H9 (cell line): ENCODE measurements at places on chromosomes 12 and 14.
A peak's percentile ranks its signal among the peaks of the same experiment; 100 is the strongest.

- DNase-seq: no peak
- H3K4me3 ChIP-seq: no peak overlapping the region
- no peaks in the 10 kb centered on the region; the same call in 1 of the 2 replicates for H3K4me1 ChIP-seq
- no peak overlapping the region for H3K27ac ChIP-seq
- H3K36me3 ChIP-seq: no peaks in the 10 kb centered on the region
These were observed 44.8 kb downstream of the WDR20 start for GRCh38 chr14:102184316-102185035.

GRCh38 chr12:130418251-130418650 lies 80.6 kb downstream of the PIWIL1 start:
- no peaks in the 10 kb centered on the region for H3K4me1 ChIP-seq
- no peaks in the 10 kb centered on the region for H3K36me3 ChIP-seq
- H3K4me3 ChIP-seq: no peak overlapping the region
- H3K27me3 ChIP-seq: no peaks in the 10 kb centered on the region

DNA sequence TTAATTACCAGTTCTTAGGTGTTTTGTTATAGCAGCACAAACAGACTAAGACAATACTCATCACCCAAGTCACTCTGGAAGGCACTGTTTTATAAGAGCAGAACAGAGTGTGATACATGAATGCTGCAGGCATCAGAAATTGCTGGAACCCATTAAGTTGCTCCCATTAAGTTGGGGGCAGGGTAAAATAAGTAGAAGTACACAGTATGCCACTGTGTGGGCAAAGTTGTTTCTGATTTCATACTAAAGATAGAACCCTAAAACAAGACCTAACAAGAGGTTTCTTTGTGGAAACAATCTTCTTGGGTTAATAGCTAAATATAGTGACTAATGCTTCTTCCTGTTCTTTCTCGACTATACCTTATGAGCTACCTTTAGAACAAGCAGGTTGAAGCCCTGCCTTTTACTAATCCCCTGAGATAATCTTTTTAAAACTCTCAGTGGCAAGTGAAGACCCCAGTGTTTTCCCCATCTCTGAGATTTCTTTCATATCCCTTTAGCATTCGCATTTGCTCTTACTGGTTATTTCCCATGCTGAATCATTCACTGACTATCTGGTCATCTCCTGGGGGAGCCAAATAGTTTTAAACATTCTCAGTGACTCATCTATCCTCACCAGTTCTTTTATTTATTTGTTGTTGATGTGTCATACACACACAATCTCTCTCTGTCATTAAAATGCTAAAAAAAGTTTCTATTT lies 52.3 kb downstream of the SOCS2 start:
- DNase-seq: peak; percentile 5
- no peaks in the 10 kb centered on the region for H3K4me1 ChIP-seq
- H3K4me3 ChIP-seq: no peak overlapping the region

- no peak for DNase-seq
- no peaks in the 10 kb centered on the region for H3K4me1 ChIP-seq
- no peak overlapping the region for H3K27ac ChIP-seq
- no peak overlapping the region for H3K4me3 ChIP-seq
- no peaks in the 10 kb centered on the region for H3K36me3 ChIP-seq
These were observed 36.4 kb downstream of the PITPNM2 start for GRCh38 chr12:123114304-123115083.

- no peaks in the 10 kb centered on the region for H3K27me3 ChIP-seq
- no peak overlapping the region for H3K27ac ChIP-seq
- H3K4me1 ChIP-seq: no peaks in the 10 kb centered on the region
- DNase-seq: no peak
These were observed 118.1 kb upstream of the NAP1L1 start for GRCh38 chr12:76202621-76203020.

GRCh38 chr14:62711351-62712023 lies 333.8 kb downstream of the KCNH5 start:
- H3K4me3 ChIP-seq: no peak overlapping the region
- no peaks in the 10 kb centered on the region; the same call in 1 of the 2 replicates for H3K4me1 ChIP-seq
- DNase-seq: no peak

- H3K4me3 ChIP-seq: no peak overlapping the region
- no peaks in the 10 kb centered on the region for H3K27me3 ChIP-seq
- H3K27ac ChIP-seq: no peak overlapping the region
- no peaks in the 10 kb centered on the region for H3K36me3 ChIP-seq
These were observed 1141.2 kb upstream of the TMEM132C start for GRCh38 chr12:127125607-127126259.

DNA sequence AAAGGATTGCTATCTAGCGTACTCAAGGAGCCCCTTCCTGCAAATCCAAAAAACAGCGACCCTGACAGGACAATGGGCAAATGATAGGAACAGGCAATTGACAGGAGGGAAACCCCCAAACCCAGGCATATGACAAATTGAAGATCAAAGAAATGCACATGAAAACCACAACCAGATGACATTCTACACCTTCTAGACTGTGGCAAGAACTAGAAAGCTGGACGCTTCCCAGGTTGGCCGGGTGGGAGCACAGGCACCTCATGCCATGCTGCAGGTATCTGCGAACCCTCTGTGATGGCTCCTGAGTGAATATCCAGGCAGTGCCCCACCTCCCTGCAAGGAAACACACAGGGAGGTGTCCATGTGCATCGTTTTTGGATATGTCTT lies 37.1 kb downstream of the CMKLR1 start:
- H3K4me1 ChIP-seq: peaks cover 4% of the 10 kb centered on the region; the same call in 1 of the 2 replicates
- H3K27ac ChIP-seq: no peak overlapping the region
- DNase-seq: no peak
- no peak overlapping the region for H3K4me3 ChIP-seq
- no peaks in the 10 kb centered on the region for H3K27me3 ChIP-seq

GRCh38 chr14:39229222-39229543 lies 4.5 kb upstream of the MIA2 start:
- H3K4me3 ChIP-seq: no peak overlapping the region
- no peak overlapping the region for H3K27ac ChIP-seq
- no peak for DNase-seq
- no peaks in the 10 kb centered on the region for H3K4me1 ChIP-seq
- H3K27me3 ChIP-seq: no peaks in the 10 kb centered on the region

DNA sequence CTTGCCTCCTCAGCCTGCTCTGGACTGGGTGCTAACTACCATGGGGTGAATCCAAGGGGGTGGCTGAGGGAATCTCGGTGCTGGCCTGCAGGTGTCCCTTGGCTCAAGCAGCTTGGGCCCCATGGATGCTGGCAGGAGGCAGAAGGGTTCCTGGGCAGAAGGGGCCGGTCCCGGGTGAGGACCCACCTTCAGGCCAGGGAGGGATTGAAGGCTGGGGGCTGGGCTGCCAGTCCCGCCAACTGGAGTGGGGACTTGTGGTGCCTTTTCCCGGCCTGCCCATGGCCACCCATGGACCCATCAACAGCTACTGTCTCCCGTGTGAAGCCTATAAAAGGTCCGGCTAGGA lies 550.1 kb downstream of the SLC6A15 start:
- DNase-seq: no peak
- no peaks in the 10 kb centered on the region for H3K36me3 ChIP-seq
- no peak overlapping the region for H3K4me3 ChIP-seq
- no peak overlapping the region for H3K27ac ChIP-seq

- H3K4me1 ChIP-seq: no peaks in the 10 kb centered on the region
- no peak for DNase-seq
- H3K27me3 ChIP-seq: no peaks in the 10 kb centered on the region
These were observed 411.1 kb downstream of the CCER1 start for GRCh38 chr12:90543841-90544240.

DNA sequence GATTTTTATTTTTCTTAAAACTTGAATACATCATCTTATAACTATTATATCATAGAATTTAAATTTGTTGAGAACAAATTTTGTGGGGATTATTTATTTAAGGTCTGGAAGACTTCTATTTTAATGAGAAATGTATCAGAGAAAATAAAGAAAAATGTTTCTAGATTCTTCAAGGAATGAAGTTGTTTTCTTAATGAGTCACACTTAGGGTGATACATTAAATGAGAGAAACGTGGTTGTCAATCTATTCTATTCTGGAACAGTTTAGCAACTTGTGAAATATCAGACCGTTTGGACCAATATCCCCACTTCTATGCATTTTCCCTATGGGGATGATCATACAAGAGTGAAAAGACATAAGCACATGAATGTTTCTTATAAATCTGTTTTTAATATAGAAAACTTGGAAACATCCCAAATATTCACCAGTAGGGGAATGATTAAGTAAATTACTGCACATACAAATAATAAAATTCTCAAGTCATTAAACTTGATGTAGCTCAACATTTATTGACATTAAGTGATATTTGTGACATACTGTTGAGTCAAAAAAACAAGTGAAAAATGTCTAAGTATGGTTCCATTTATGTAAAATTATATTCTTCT lies 88.5 kb downstream of the E2F7 start:
- H3K4me3 ChIP-seq: no peak overlapping the region
- peaks cover under 1% of the 10 kb centered on the region; the same call in 1 of the 3 replicates for H3K36me3 ChIP-seq
- peaks cover 2% of the 10 kb centered on the region; the same call in 1 of the 2 replicates for H3K4me1 ChIP-seq

DNA sequence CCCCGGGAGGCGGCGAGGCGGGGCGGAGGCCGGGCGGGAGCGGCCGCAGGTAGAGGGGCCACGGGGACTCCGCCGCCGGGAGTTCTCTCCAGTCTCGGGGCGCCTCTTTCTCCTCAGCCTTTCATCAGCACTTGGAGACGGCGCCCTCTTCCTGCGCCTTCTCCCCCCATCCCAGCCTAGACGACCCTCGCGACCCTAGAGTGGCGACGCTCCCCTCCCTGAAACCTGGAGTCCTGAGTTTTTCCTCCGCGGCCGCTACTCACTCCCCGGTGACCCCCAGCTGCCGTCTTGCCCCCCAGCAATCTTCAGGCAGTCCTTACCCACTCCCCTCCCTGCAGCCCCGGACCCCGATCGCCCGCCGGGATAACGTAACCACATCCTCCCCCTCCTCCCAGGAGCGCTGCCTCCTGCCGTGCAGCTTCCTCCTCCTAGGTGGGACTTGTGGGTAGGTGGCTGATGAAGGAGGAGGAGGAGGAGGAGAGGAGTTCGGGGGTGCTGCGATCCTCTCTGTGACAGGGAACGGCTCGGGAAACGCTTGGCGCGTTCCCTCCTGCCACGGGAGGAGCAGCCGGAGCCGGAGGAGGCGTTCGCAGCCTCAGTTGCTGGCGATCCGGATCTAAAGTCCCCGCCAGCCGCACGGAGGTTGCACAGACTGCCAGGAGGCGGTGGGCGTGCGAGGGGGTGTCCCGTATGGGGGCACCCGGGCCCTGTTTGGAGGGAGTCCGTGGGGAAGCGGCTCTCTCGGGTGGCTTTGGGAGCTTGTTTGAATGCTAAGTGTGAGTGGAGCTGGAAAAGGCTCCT lies 891 bp downstream of the PLEKHA5 start:
- peak overlapping the region; percentile 18 for H3K27ac ChIP-seq
- H3K36me3 ChIP-seq: peaks cover 26% of the 10 kb centered on the region
- peak; percentile 82 for DNase-seq
- H3K27me3 ChIP-seq: no peaks in the 10 kb centered on the region
- peaks cover 4% of the 10 kb centered on the region; the same call in 1 of the 2 replicates for H3K4me1 ChIP-seq

GRCh38 chr12:32615441-32615840 lies 63.7 kb upstream of the DNM1L start:
- no peaks in the 10 kb centered on the region for H3K4me1 ChIP-seq
- H3K27ac ChIP-seq: no peak overlapping the region
- H3K4me3 ChIP-seq: no peak overlapping the region
- peaks cover 68% of the 10 kb centered on the region for H3K36me3 ChIP-seq
- DNase-seq: no peak

GRCh38 chr12:75724928-75725312 lies 213.5 kb upstream of the KRR1 start:
- peaks cover 10% of the 10 kb centered on the region; the same call in 1 of the 2 replicates for H3K4me1 ChIP-seq
- no peak for DNase-seq
- no peak overlapping the region for H3K4me3 ChIP-seq
- H3K27ac ChIP-seq: no peak overlapping the region
- H3K27me3 ChIP-seq: no peaks in the 10 kb centered on the region

GRCh38 chr12:33589576-33590114 lies 150.0 kb upstream of the SYT10 start:
- no peak overlapping the region for H3K27ac ChIP-seq
- peaks cover 13% of the 10 kb centered on the region for H3K4me1 ChIP-seq
- no peaks in the 10 kb centered on the region for H3K36me3 ChIP-seq
- H3K4me3 ChIP-seq: no peak overlapping the region

DNA sequence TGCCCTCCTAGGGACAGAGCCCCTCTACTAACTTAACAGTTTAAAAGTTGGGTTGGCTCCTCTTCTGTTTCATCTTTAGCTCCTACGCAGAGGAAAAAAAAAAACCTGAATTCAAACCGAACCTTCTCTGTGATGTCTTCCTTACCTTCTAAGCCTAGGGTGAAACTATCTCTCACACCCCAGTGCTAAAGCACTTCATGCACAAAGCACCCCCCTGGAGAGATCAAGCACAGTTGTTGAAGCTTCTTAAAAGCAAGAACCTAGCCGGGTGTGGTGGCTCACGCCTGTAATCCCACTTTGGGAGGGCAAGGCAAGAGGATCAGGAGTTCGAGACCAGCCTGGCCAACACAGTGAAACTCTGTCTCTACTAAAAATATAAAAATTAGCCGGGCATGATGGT lies 37.6 kb downstream of the CORO1C start:
- H3K27me3 ChIP-seq: no peaks in the 10 kb centered on the region
- H3K36me3 ChIP-seq: peaks cover 12% of the 10 kb centered on the region
- H3K4me3 ChIP-seq: no peak overlapping the region
- H3K27ac ChIP-seq: no peak overlapping the region
- H3K4me1 ChIP-seq: peaks cover 9% of the 10 kb centered on the region; the same call in 1 of the 2 replicates

DNA sequence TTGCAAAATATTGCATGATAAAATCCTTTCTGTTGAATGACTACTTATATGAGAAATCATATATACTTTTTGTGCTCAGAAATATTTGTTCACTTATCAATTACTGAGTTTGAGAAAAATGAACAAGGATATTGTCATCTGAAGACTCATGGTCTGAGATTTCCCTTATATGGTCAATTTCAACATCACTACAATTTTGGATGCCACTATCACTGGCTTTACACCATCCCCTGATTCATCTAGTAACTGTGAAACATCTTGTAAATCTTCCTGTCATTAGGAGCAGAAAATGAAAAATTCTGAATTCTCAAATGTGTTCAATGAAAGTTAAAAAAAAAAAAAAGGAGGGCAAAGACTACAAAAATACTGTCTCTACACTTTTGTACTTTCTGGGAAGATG lies 21.8 kb upstream of the GXYLT1 start:
- H3K27me3 ChIP-seq: no peaks in the 10 kb centered on the region
- H3K4me1 ChIP-seq: no peaks in the 10 kb centered on the region
- no peaks in the 10 kb centered on the region for H3K36me3 ChIP-seq
- H3K4me3 ChIP-seq: no peak overlapping the region
- H3K27ac ChIP-seq: no peak overlapping the region
- DNase-seq: no peak

GRCh38 chr12:16675438-16675837 lies 69.5 kb upstream of the LMO3 start:
- H3K27me3 ChIP-seq: no peaks in the 10 kb centered on the region
- H3K4me3 ChIP-seq: no peak overlapping the region
- no peaks in the 10 kb centered on the region for H3K36me3 ChIP-seq
- H3K4me1 ChIP-seq: no peaks in the 10 kb centered on the region
- no peak for DNase-seq
- H3K27ac ChIP-seq: no peak overlapping the region
